ENCODE measurements at places on chromosomes 12 and 14.

GRCh38 chr12:58341791-58342190, 400.4 kb downstream of the ATP23 start:
- DNase-seq = peak; percentile 24

- DNase-seq = no peak
Measured at GRCh38 chr12:116635487-116635886, 76.3 kb downstream of the MAP1LC3B2 start.

DNA sequence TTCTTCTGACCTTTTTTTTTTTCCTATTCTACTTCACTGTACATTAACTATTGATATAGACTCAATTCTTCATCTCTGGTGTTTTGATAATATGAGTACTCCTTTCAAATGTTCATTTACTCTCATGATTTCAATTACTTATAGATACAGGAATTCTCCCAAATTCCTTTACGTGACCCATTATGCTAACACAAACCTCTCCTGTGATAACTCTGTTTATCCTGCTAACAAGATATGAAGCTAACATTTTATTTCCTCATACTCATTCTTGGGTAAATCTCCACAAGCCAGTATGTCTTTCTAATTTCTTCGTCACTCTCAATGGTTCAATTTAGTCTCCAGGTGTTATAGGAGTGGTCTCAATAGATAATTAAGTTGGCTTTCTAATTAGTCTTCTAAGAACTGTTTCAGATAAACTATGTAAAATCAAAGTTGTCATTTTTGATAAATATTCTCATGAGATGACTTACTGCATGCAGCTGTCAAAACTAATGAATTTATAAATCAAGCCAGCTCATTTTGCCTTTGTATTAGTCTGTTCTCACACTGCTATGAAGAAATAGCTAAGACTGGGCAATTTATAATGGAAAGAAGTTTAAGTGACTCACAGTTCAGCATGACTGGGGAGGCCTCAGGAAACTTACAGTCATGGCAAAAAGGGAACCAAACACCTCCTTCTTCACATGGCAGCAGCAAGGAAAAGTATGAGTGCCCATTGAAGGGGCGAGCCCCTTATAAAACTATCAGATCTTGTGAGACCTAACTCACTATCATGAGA, 130.6 kb upstream of the MYF6 start:
- DNase-seq = no peak

DNA sequence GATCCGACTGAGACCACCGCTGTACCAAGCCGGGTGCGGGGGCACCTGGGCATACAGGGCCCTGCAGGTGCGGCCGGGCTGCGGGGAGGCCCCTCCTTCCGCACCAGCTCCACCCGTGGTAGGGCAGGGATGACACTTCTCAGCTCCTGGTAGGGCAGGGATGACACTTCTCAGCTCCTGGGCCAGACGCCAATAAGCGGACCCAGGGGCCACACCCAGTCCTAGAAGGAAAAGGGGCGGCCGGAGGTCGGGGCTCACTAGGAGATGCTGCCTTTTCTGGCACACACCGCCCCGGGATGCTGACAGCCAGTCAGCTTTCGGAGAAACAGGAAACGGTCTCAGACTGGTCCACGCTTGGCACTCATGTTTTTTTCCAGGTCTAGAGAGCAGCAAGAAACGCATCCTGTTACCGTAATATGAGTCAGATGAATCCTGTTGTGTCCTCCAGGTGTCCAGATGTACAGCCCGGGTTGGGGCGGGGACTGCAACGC, 34.8 kb downstream of the NFKBIA start:
- no peak for DNase-seq

DNA sequence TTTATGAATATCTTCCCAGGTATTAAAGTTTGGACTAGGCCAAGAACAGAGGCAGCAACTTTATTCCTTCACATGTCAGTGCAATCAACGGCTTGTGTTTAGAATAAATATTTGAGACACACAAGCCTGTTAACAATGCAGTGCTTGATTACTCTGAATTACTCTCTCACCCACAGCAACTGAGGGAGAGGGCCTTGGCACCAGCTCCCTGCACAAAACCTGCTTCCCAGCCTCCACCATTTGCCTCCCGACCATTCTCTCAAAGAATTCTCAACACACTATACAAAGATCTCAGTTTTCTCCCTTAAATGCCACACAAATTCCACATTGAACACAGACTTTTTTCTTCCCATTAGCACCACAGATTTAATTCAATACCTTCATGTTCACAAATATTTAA, 77.0 kb downstream of the STON2 start:
- DNase-seq = no peak

GRCh38 chr12:43214166-43214565, 337.8 kb downstream of the ADAMTS20 start:
- DNase-seq = no peak

- DNase-seq = no peak
Measured at GRCh38 chr14:95117937-95118721, 39.2 kb downstream of the DICER1 start.

DNA sequence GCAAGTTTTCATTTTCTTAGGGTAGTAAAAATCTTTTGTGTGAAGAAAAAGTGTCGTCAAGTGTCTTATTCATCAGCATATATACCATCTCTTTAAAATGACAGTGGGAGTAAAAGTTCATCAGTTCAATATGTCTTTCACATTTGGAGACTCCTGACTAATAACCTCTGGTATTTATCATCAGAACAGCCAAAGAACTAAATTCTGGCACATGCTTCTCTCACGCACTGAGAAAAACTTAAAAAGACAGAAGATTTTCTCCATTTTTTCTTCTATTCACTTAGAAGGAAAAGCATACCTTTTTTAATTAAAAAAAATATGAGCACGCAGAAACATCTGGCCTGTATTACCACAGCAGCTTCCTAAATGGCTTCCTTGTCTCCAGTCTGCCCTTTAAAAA, 265.7 kb downstream of the AKAP6 start:
- DNase-seq = peak; percentile 71

DNA sequence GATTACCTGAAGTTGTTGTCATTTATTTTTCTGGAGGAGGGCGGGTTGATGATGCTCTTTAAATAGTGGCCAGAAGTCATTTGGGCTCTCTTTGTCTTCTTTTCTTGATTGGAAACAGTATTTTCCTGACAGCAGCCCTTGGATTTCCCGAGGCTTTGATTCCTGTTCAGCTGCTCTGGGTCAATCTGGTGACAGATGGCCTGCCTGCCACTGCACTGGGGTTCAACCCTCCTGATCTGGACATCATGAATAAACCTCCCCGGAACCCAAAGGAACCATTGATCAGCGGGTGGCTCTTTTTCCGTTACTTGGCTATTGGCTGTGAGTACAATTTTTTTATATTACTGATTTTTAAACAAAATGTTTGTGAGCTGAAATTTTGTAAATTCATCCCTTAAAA, 60.4 kb downstream of the ANAPC7 start:
- DNase-seq = no peak

- DNase-seq = no peak
Measured at GRCh38 chr12:25427337-25428249, 125.5 kb downstream of the LMNTD1 start.

All from COLO829 (cell line).